ENCODE measurements at places on chromosomes 1 and 21.
A peak's percentile ranks its signal among the peaks of the same experiment; 100 is the strongest.

GRCh38 chr1:1890506-1891348, at the start of gene GNB1:
TSS of gene GNB1 (minus strand) at chr1:1891087. CDS start at chr1:1825453, 65,634 bp downstream.
- peak; percentile 94 for DNase-seq

DNA sequence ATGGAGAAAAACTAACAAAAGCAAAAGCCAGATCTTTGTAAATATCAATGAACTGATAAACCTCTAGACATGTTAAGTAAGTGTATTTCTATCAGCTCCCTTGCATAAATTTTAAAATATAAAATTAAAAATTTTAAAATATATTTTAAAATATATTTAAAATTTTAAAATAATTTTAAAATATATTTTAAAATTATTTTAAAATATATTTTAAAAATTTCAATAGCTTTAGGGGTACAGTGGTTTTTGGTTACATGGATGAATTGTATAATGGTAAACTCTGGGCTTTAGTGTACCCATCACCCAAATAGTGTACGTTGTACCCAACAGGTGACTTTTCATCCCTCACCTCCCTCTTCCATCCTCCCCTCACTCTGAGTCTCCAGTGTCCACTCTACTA, 279.2 kb downstream of the SDCCAG8 start:
- DNase-seq = no peak

GRCh38 chr1:217272385-217272784, 358.5 kb downstream of the GPATCH2 start:
- DNase-seq = no peak

DNA sequence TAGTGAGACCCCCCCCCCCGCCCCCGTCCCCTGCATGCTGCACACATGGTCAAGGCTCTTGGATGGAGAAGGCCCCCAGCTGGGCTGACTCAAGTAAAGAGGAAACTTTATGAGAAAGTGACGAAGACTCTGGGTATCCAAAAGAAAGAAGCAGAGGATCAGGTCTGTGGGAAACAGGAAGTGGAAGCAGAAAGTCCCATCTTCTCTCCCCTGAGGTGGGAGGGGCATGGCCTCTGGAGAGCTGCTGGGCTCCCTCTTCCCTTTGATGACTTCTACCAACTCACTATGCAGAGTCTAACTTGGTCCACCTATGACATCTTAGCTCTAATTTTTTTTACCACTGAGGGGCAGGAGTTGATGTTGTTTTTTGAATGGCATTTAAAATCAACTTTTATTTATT, 42.7 kb upstream of the LIN9 start:
- DNase-seq = no peak

DNA sequence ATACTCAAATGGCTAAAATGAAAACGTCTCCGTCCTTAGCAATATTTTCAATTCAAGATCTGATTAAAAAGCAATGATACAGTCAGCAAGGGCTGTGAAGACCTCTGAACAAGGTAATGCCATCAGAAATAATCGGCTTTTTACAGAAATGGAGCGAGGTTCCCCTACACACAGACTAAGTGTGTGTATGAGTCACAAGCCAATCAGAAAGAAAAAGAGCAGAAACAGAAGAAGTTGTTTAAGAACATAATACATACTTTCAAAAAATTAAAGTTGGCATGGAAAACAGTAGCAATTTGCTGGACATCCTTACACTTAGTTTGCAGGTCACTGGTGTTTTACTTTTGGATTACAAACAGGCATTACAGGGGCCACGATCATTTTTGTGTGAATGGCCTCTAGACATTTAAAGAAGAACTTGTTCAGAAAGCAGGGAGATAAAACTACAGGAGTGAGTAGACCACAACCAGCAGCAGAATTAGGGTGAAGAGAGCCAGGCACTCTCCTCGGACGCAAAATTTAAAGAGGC, 350.0 kb upstream of the RUNX1 start:
- DNase-seq = no peak

- no peak for DNase-seq
These were observed 45.9 kb upstream of the TNFSF4 start for GRCh38 chr1:173253046-173253445.

DNA sequence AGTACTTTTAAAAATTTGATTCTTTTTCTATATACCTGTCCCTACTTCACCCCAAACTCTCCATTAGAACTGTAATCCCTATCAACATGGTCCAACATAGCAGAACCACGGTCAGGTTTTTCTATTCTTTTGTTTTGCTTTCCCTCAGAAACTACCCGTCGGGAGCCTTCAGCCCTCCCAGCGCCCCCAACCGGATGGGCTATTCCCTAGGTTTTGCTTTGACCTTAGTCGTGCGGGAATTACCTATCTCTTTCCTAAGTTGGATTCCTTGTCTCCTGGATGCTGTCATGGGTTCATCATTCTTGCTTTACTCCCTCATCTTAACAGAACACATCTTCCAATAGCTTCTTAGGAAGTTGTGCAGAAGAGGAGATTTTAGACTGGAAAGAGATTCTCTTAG, 97.5 kb upstream of the LBR start:
- no peak for DNase-seq

- peak; percentile 27 for DNase-seq
These were observed 51.7 kb downstream of the SLC37A1 start for GRCh38 chr21:42565206-42565810.

DNA sequence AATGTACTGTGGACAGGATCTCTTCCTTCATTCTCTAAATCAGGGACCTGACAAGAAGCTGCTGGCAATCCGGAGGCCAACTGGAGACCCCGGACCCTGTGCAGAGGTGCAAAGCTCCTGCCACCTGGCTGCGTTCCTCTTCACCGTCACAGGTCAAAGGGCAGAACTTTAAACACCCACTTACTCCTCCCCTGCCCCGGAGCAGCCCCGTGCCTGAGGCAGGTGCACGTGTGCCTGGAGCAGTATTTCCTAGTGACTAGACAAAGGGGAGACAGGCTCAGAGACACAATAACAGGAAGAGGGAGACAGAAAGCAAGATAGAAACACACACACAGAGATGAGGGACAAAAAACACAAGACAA, 6.6 kb upstream of the PIGC start:
- no peak for DNase-seq

DNA sequence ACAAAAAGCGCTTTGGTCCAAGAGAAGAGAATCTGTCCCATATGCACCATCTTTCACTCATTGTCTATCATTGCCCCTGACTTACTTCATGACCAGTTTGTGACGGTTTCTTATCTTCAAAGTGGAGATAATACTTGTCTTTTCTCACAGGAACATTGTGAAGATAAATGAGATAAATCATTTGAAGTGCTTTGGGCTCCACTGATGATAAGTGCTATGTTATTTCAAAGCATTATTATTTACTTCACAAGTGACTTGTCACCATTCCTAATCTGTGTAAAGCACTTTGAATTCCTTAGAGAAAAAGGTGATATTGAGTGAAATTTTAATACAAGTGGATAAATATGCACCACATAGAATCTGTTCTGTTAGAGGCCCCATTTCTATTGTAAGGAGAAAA, 731.6 kb upstream of the PTBP2 start:
- no peak for DNase-seq

Data from activated T-cell treated with anti-CD3 and anti-CD28 coated beads, Interleukin-2, amount 50 U/mL, for 24 hours (primary cell).